DMS 273 treated with DMSO at 0.1 percent for 48 hours (cell line): ENCODE measurements at places on chromosomes 4 and X.
A peak's percentile ranks its signal among the peaks of the same experiment; 100 is the strongest.

- no peak for DNase-seq
Measured at GRCh38 chr4:2255501-2256155, 6.3 kb downstream of the MXD4 start.

GRCh38 chr4:139555705-139556070 lies 331 bp downstream of the SETD7 start:
- no peak for DNase-seq

GRCh38 chrX:68503836-68504636 lies 5.2 kb downstream of the YIPF6 start:
- DNase-seq, result no peak

DNA sequence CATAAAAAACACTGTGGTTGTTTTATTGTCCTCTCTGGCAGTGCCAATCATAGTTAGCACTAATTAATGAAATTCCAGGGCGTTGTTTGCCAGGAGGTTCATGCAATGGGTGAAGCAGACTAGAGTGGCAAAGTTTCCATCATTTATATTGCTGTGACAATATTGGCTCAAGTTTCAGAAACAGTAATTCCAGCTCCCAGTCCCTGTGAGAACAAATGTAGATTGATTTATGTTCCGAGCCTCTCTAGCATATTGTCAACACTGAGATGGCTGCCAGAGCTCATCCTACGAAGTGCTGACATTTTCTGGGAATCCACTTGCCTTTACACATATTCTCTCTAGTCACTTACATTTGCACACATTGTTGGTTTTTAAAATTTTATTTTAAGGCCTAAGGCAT lies 440.0 kb upstream of the IGFBP7 start:
- no peak for DNase-seq

- no peak for DNase-seq
Measured at GRCh38 chrX:477441-478012, 90.8 kb upstream of the PPP2R3B start.

- no peak for DNase-seq
Measured at GRCh38 chr4:126937846-126938422, 694.8 kb upstream of the INTU start.

DNA sequence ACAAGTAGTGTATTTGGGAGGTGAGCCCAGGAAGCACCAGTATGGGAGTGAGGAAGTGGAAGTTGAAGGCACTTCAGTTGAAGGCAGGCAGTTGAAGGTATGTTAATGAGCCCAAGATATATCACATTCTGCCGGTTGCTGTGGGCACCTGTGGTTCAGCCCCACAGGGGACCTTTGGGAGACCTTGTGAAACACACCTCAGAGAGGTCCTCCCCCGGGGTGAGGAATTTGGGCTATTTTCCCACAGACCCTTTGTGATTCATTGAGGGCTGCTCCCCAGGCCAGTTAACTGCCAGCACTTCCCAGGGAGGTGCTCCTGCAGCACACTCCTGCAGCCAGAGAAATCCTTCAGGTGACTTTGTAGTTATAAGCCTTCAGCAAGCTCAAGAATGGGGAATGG lies 45.9 kb downstream of the PTCHD1 start:
- no peak for DNase-seq

GRCh38 chr4:37392521-37393255 lies 148.1 kb downstream of the NWD2 start:
- DNase-seq, result no peak

- DNase-seq, result no peak
Measured at GRCh38 chr4:118904935-118905334, 16.3 kb downstream of the SYNPO2 start.

- DNase-seq, result peak; percentile 76
Measured at GRCh38 chrX:119516157-119516702, 48.0 kb downstream of the SLC25A5 start.

- DNase-seq, result no peak
Measured at GRCh38 chr4:182418054-182418734, 175.0 kb downstream of the TENM3 start.

- DNase-seq, result no peak
Measured at GRCh38 chr4:17895481-17895880, 84.7 kb downstream of the NCAPG start.

DNA sequence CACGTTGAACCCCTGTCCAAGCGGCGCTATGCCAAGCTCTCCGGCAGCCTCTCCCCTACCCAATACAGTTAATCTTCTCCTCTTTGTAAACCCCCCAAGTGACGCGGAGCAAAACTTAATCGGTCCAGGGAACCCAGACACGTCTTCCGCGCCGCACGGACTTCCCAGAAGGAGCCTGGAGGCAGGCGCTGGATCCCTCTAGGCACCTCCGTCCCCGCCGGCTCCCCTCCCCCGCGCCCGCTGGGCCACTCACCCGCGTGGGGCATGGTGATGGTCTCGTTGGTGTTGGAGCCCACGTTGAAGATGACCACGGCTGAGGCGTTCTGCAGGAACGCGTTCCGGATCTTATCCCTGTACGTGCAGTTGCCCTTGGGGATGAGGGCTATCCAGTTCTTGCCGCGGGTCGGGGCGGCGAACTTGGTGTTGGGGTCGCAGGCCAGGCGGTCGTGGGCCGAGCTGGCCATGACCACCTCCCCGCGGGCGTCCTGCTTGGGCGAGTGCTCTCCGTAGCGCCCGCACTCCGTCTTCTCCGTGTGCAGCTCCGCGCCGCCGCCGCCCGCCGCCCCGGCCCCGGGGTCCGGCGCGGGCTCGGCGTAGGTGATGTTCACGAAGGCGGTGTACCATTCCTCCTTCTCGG lies 1.1 kb downstream of the RNF150 start:
- DNase-seq, result no peak

- DNase-seq, result no peak
Measured at GRCh38 chr4:92450694-92451093, 146.9 kb downstream of the GRID2 start.

GRCh38 chrX:3046253-3047240 lies 5.3 kb downstream of the ARSF start:
- DNase-seq, result no peak

- no peak for DNase-seq
Measured at GRCh38 chr4:85367815-85368214, 107.1 kb upstream of the ARHGAP24 start.

DNA sequence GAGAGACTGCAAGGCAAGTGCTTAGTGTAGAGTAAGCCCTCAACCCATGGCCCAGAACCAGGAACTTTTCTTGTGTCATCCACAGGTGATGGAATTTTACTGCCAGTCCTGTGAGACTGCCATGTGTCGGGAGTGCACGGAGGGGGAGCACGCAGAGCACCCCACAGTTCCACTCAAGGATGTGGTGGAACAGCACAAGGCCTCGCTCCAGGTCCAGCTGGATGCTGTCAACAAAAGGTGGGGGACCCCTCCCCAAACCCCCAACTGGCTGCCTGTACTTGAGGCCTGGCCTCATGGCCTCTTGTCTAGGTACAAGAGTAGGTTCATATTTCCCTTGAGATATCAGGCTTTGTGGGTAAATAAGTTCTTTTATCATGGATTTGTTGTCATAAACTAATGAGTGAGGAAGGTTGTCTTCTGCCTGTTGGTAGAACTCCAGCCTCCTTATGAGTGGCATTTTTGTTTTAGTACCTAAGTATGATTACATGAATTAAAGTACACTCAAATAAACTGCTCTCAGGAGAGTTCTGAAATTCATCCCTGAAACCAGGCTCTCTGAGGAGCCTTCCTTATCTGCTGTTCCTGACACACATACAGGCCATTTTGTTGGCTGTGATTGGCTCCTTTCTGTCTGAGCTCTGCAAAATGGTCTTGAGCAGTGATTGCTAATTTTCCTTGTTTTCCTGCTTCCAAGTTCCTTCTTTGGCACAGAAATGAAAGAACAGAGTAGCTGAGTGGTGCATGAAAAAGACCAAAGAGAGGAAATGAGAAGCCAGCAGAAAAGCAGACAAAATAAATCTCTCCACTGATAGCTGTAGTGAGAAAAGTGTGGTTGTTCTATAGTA lies 51.4 kb upstream of the MND1 start:
- DNase-seq, result no peak

DNA sequence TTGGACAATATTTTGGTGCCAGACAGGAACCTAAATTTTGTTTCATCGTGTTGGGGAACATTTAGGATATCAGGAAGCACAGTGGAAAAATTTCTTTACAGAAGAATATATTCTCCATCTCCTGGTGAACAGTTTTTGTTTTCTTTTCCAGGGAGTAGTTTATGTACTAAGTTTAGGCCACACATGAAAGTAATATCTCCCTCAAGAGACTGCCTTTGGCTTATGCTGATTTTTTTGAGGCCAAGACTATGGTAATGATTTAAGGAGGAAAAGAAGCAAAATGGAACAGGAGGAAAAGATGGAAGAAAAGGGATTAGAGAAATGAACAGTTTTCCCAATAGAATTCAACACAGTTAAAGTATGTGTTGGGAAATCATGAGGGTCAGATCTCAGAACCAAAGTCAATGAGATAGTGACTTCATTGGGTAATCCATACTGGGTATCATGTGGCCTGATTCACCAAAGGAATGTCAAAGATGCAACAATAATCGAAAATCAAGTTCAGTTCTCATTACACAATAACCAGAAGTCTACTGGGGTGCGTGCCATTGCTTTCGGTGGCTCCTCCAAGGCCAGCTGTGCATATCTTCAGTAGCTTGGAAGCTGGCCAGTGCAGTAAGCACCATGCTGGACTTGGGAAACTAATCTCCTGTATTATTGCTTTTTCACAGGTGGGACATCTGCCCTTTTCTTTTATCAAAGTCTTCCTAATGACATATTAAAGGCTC lies 234.8 kb downstream of the COL25A1 start:
- no peak for DNase-seq
